CD4-positive, alpha-beta T cell treated with Interleukin-12 subunit alpha and Interleukin-12 subunit beta, for 1 hour (primary cell): ENCODE measurements at places on chromosomes 7 and 10.

- DNase-seq: peak; percentile 55
Measured at GRCh38 chr7:55365205-55365674, at the start of gene LANCL2. LANCL2 (plus strand) TSS chr7:55365337; CDS start chr7:55366026, 689 bp downstream.

- DNase-seq: no peak
Measured at GRCh38 chr7:81534446-81534845, 235.4 kb downstream of the HGF start.

DNA sequence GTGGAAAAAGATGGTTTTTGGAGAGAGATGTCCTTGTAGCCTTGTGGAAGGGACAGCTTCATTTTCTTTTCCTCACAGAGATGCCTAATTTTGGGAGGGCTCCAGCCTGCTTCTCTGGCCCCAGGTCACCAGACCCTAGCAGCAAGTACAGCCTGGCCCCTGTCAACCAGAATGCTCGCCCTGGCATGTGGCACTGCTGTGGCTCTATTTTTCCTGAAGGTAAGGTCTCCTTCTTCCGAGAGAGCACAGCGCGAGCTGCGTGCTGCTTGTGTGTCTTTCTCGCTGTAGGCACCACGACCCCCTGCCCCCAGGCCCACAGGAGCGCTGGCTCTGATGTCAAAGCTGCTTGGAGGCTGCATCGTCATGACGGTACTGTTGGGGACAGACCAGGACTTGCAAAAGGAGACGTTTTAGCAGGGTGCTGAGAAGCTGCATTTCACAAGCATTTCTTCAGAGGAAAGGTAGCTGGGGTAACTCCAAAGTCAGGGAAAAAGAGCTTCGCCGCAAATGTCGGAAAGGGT lies 58.7 kb downstream of the CLEC2L start:
- no peak for DNase-seq

DNA sequence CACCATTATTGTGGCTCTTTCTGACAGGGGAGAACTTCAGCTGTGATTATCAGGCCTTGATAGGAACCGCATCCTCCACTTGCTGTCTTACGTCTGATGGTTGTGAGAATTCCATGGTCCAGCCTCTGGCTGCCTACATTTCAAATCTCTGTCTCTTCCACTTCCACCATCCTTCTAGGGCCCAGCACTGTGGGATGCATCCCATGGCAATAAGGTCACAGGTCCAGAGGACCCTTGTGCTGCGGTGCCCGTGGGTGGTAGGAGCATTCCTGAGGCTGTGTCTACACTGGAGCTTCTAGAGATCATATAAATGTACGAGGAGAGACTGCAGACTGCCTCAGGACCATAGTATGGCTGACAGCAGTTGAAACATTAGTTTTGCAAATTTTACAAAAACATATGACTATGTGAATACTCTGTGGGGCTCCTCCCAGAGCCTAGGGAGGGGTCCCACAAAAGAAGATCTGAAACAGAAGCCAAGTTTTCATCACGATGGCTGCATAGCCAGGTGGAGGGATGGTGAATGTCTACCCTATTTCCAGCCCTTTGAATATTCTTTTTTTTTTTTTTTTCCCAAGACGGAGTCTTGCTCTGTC lies 11.8 kb downstream of the CALML3 start:
- no peak for DNase-seq

DNA sequence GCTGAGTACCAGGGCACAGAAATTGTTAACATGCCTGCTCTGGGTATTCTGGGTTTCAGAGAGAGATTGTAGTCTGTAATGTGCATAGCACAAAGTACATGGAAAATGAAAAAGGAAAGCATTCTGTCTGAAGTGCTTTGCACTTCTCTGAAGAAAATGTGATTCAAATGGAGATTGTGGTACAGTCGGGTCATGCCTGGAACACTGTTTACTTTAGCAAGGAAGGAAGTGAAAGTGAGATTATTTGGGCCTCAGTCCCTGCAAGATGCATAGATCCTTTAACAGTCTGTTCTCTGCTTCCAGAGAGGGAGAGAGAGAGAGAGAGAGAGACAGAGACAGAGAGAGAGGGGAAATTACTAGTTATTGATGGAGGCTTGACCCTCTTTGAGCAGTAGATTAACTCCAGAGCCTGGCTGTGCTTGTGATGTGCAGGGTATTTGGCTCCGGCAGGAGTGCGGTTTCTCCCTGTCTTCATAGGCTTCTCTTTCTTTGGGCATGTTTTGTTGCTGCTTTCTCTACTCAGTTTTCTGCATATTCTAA lies 5.4 kb downstream of the VWC2 start:
- DNase-seq: no peak

- DNase-seq: no peak
Measured at GRCh38 chr7:126715076-126715475, 537.7 kb downstream of the GRM8 start.

DNA sequence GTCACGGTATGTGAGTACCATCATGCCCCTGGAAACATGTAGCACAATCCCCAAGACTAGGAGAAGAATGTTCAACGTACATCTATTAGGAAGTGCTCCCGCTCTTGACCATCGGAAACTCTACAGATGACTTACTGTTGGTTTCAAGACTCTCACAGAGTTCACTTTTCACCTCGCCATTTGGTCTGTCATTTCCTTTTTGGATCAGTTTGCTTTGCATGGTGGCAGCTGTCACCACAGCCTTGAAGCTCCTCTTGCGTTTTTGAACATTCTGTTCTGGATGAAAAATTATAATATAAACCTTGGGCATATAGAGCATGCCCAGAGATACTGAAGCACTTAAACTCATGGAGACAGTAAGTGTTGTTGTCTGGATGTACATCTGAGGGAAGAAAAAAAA lies 806.8 kb downstream of the GRM8 start:
- no peak for DNase-seq

DNA sequence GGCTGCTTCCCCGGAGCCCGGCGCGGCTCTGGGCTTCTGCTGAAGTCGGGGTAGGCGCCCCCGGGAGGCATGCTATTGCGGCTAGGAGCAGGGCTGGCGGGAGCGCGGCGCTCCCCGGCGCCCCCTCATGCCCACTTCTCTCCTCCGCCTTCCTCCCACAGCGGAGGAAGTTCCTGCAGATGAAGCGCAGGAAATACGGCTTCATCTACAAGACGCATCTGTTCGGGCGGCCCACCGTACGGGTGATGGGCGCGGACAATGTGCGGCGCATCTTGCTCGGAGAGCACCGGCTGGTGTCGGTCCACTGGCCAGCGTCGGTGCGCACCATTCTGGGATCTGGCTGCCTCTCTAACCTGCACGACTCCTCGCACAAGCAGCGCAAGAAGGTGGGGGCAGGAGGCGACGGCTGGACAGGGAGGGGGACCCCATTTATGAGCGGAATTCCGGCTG lies 479 bp downstream of the CYP26A1 start:
- DNase-seq: no peak

- DNase-seq: no peak
Measured at GRCh38 chr10:77881636-77882035, 44.9 kb downstream of the DLG5 start.

DNA sequence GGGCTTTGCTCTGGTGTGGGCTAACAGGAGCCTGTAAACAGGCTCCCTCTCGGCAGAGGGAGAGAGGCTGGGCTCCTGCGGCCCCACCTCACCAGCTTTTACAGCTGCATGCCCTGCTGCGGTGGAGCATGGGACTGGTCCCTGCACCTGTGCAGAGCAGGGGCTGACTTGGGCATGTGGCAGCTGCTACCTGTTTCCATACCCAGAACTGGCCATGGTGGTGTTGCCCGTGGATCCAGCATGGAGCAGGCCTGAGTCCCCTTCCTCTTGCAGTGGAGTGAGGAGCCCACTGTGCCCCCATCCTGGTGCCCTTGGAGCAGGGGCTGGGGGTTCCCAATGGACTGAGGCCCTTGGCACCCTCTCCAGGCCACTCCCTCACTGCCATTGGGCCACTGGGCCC lies 91.9 kb upstream of the MGMT start:
- DNase-seq: no peak

DNA sequence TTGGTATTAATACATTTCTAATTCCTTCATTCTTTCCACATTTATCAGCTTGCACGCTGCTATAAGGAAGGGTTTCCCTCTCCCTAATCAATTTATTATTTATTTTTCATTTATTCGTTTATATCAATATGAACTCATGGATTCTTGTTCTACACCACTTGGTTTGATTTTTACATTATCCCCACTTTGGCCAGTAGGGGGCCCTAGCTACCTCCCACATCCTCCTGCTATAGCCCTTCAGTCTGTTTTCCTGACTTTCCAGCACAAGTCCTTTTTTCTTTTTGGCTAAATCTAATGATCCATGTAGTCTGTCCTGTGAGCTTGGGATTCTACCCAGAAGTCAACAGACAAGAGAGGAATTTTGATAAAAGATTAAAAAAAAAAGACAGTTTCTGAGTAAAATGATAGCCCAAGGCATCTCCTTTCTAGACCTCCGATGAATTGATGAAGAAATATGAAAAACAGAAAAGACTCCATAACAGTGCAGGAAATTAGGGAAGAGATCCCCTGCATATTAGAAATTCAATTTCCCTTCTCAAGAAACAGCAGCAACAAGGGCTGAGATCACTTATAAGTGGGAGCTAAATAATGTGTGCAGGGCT lies 47.7 kb downstream of the LYZL2 start:
- DNase-seq: peak; percentile 38

GRCh38 chr10:123884351-123884906 lies 7.2 kb downstream of the CPXM2 start:
- no peak for DNase-seq
